CD4-positive, alpha-beta memory T cell (primary cell): ENCODE measurements at places on chromosomes 2 and 18. TPM values are rescaled to one million over a fixed set of nuclear protein-coding genes. Genes with fewer than 3 reads are reported as not detected.

TCF23 gene
- not detected for total RNA-seq

OSBPL6 gene
- total RNA-seq, result 0.23 TPM

KCNK3 gene
- not detected for total RNA-seq

MEMO1 gene
- total RNA-seq, result 45.1 TPM

NYAP2 gene
- total RNA-seq, result 0.06 TPM

GNLY gene
- 20.0 TPM for total RNA-seq

RAB6D gene
- not detected for total RNA-seq

CCBE1 gene
- total RNA-seq, result not detected

ARHGAP25 gene
- 163 TPM for total RNA-seq

WDFY1 gene
- total RNA-seq, result 37.7 TPM

PHLPP1 gene
- total RNA-seq, result 6.3 TPM

OTOS gene
- not detected for total RNA-seq

PSMA8 gene
- 0.75 TPM for total RNA-seq

SNTG2 gene
- total RNA-seq, result 1.3 TPM

SERPINE2 gene
- 1.0 TPM for total RNA-seq

SPATA3 gene
- total RNA-seq, result not detected

TMEFF2 gene
- not detected for total RNA-seq

GCG gene
- not detected for total RNA-seq

TLK1 gene
- 152 TPM for total RNA-seq

TTN gene
- total RNA-seq, result 8.6 TPM

C2orf15 gene
- 3.2 TPM for total RNA-seq
